ENCODE measurements at places on chromosomes 1 and 21.

DNA sequence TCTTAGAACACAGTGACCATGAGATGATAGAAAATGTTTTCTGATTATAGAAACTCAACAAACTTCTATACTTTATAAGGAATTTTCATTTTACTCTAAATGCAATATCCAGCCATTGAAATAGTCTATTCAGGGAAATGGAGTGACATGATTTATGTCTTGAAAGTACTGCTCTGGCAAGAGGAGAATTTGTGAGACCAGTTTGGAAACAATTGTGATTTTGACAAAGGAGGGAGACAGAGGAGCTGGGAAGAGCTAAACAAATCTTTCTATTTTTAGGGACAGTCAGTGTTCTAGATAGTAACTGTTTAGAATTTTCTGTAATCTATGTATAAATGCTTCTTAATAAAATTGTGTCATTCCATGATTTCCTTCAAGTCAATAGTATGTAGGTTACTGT, 252.3 kb downstream of the FMN2 start:
- no peak overlapping the region for H3K27ac ChIP-seq
- H3K4me3 ChIP-seq, result no peak overlapping the region
- no peaks in the 10 kb centered on the region for H3K27me3 ChIP-seq

DNA sequence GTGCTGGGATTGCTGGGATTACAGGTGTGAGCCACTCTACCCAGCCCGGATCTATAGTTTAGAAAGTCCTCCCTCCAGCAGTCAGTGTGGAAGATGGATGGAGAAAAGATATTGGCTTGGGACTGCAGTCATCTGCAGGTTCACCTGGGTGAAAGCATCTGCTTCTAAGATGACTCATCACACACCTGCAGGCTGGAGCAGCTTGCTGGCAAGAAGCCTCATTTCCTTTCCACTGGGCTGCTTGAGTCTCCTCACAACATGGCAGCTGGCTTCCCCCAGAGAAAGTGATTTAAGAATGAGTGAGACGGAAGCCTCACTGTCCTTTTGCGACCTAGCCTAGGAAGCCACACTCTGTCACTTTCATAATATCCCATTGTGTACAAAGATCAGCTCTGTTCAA, 50.0 kb downstream of the FOXO6 start:
- H3K36me3 ChIP-seq, result no peaks in the 10 kb centered on the region
- H3K4me3 ChIP-seq, result no peak overlapping the region
- H3K27me3 ChIP-seq, result peaks cover 2% of the 10 kb centered on the region
- peaks cover 25% of the 10 kb centered on the region for H3K4me1 ChIP-seq
- H3K27ac ChIP-seq, result no peak overlapping the region

DNA sequence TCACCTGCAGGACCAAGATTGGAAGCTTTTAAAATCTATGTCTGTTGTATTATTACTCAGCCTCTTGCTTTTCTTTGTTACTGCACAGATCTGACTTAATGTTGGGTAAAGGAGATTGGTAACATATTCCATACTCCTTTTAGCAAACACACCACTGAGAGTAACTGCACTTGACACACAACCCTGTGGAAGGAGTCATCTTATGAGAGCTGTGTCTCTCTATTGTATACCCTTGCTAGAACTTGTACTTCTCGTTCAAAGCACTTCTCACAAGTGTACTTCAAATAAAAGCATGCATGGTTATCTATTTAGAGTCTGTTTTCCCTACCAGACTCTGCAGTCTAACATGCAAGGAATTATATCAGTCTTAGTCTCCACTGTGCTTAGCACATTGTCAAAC, 813.4 kb downstream of the ADGRL2 start:
- no peaks in the 10 kb centered on the region for H3K27me3 ChIP-seq
- H3K36me3 ChIP-seq, result no peaks in the 10 kb centered on the region
- no peaks in the 10 kb centered on the region for H3K4me1 ChIP-seq
- no peak for DNase-seq
- no peak overlapping the region for H3K27ac ChIP-seq

DNA sequence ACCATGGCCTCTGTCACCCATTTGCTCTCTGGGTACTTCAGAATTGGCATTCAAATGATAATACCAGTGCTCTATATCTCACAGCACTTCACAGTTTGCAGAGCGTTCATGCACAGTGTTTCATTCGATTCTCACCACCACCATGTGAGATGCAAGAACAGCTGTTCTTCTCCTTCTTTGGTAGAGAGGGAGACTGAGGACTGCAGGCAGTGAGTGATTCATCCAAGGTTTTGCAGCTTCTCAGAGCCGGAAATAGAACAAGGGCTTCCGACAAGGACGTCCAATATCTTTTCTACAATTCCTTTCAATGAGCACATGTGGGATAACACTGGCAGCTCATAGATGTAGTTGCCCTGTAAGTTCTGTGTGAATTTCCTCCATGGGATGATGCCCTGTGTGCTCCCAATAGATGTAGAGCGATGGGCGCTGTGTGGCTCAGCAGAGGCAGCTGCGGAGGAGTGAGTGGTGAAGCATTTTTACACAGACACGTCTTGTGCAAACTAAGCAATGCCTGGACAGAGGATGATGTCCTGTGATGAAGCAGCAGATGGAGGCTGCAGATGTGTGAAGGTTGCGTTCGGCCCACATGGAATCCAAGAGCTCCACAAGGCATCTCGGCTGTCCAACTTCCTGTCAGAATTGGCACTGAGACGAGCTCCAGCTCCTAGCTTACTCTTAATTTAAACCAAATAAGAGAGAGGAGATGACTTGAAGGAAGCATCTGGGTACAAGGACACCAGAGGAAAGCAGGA, 24.9 kb downstream of the MT1HL1 start:
- DNase-seq, result no peak
- no peaks in the 10 kb centered on the region for H3K36me3 ChIP-seq
- H3K4me3 ChIP-seq, result no peak overlapping the region
- H3K4me1 ChIP-seq, result no peaks in the 10 kb centered on the region
- no peak overlapping the region for H3K27ac ChIP-seq

DNA sequence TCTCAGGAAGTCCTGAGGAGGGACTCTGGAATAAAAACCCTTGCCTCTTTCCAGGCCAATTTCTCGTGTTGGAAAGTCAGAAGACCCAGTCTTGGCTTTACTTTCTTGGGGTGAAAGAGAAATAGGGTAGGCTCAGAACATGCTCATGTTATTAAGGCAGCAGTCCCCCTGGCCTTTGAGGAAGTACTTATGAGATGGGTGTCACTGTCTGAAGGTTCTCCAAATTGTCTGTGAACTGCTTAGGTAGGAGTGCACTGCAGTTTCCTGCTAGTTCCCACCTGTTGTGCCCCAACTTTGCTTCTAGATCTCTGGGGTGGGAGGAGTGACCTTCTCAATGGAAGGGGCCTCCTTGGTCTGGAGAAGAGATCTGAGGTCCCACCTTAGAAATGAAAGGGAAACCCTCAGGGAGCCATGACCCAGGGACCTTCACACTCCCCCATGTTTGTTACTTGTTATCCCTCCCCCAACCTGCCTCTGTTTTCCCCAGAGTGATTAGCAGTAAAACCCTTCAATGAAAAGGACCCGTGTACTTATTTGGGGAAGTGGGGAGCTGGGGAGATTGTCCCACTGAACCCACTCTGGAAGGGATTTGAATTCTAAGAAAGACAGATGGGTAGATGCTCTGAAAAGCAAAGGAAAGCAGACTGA, 5.7 kb downstream of the ZNF691 start:
- no peak overlapping the region for H3K4me3 ChIP-seq
- H3K27ac ChIP-seq, result no peak overlapping the region
- no peaks in the 10 kb centered on the region for H3K27me3 ChIP-seq
- DNase-seq, result no peak
